ENCODE measurements at places on chromosomes 4 and X.

- no peak for DNase-seq
Observed at GRCh38 chrX:138020941-138021340, 455.0 kb downstream of the ZIC3 start.

DNA sequence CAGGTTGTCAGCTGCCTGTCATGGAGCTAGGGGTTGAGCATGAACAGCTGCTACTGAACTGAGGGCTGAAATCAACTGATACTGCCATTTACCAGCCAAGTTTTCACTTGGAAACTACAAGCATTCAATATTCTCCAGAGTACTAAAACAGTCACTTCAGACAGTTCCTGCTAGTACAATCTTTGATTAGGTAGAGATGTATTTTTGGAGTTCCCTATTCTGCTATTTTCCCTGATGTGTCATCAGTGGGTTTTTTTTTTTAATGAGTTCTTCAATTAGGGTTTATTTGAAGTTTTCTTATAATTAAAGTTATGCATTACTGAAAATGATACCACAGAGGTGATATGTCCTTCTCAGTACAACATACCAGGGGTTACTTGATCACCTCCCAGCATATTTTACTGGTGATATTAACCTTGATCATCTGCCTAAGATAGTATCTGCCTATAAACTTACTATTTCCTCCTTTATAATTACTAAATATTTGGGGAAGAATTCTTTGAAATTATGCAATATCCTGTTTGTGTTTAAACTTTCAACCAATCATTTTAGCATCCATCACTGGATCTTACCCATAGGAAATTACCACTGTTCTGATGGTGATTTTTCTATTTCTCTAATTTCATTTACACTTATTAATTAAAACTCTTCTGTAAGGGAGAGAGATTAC lies 13.6 kb downstream of the PDCL2 start:
- DNase-seq: no peak

DNA sequence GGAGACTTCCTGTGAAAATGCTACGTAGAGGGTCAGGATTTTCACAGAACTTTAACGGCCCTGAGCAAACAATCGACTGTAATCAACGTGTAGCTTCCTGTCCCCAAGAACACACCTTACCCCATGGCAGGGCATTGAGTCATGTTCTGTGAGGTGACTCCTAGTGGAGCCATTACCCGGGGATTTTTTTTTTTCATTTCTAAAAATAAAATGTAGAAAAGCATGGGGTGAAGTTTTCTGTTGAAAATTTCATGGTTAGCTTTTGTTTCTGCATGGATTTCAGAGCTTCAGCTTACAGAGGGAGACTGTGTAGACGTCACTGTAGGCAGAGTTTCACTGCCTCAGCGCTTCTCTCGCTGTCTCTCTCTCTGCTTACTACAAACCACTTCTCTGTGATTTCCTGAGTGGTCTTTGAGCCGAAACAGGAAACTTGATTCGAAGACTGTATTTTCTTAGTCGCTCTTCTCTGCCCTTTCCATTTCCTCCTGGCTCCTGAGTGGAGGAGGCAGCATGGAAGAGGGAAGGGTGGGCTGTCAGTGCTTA lies 111.7 kb downstream of the NFKB1 start:
- DNase-seq: no peak

- DNase-seq: peak; percentile 86
Observed at GRCh38 chr4:23934915-23935314, 45.1 kb upstream of the PPARGC1A start.

GRCh38 chr4:62288808-62289541 lies 1088.8 kb downstream of the ADGRL3 start:
- DNase-seq: no peak

DNA sequence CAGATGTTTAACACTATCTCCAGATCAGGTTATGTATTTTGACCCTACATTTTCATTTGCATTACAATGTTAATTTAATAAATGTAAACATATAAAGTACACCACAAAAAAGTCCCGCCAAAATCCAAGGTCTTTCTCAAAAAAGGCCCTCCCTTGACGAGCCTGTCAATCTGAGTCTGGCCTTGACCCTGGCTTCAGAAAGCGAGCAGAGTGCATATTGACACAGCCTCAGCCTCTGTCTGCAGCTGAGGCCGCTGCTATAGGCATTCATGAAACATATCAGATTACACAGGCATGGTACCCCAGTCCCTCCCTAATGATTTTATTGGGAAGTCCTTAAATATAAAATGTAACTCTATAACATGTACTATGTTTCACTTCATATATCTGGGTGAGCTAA lies 6.2 kb downstream of the MBNL3 start:
- DNase-seq: no peak

DNA sequence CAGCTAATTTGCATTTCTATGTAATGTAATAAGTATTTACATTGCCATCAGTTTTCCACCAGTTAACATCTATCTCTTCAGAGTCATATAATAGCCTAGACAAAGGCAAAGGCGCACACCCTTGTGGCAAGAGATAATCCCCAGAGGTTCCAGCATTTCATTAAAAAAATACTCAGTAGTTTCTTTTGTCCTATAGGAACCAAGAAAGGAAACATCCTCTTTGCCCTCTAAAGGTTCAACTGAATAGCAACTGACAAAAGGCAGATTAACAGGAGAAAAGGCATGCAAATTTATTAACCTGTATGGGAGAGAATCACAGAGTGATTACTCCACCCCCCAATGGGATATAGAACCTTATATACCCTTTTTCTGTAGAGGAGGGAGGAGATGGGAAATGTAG lies 48.4 kb downstream of the MAGEB17 start:
- no peak for DNase-seq

GRCh38 chr4:153728151-153728550 lies 31.7 kb downstream of the RNF175 start:
- no peak for DNase-seq

All from fibroblast of skin of left quadriceps (primary cell).